Left ventricle myocardium inferior (tissue), 1 donor: ENCODE measurements at places on chromosomes 5 and 9.

DNA sequence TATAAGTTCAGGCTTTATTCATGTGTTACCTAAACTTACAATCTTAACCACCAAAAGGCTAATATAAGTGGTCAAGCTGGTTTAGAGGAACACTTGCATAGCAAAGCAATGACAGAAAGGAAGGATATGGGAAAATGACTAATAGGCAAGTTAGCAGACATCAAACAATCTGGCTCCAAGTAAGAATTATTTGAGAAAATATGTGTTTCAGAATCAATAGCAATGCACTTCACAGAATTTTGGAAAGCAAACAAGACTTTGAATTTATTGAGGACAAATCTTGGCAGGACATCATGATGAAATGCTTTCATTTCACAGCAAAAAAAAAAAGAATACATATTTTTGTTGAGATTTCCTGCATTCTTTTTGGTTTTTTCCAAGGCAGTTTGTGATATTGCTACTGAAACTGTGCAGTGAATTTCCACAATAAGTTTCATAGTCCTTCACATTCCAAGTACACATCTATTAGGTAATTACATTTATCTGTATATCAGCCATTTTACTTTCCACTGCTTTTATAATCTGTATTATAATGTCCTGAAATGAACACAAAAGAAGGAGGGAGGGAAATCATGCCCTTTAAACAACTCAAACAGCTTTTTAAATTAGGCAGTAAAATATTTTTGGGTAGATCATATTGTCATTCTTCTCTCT is 417.9 kb downstream of the NR2F1-AS1 start:
- no peak for DNase-seq

DNA sequence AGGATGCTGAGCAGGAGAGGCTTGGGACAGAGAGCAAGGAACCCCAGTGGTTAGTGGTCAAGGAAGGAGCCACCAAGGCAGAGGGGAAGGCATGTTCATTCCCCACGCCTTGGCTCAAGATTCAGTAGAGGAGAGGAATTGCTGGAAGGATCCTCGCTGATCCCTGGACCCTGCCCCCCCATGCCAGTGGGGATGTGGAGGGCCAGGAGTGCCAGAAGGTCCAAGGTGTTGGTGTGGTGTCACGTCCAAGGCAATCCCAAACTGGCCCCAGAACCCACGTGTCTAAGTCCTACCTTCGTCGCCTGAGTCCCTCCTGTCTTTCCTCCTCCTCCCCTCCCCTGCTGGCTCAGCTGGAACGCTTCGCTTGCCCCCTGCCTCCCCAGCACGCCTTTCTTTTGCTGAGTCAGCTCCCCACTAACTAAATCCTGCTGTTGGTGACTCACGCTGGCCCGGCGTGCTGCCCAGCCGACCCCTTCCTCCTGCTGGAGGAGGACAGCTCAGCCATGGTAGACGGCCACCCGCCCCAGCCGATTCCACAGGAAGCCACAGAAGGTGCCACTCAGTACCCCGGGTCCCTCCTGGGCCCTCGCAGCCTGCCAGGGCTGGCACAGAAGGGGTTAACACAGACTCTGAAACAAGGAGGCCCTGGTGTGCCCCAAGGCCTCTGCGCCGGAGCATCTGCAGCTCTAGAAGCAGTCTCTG is 37.6 kb upstream of the ORM1 start:
- peak; percentile 12 for DNase-seq

GRCh38 chr9:120900824-120901223 is 23.8 kb upstream of the PHF19 start:
- DNase-seq = no peak

- no peak for DNase-seq
These were observed 13.1 kb upstream of the SFXN1 start for GRCh38 chr5:175465282-175465681.

- no peak for DNase-seq
These were observed 293.3 kb downstream of the CSNK1G3 start for GRCh38 chr5:123805300-123805699.
